ENCODE measurements at places on chromosomes 6 and 20.

- DNase-seq = no peak
Measured at GRCh38 chr20:59110607-59111006, 53.0 kb upstream of the ZNF831 start.

- no peak for DNase-seq
Measured at GRCh38 chr20:2759143-2759542, 41.3 kb downstream of the CPXM1 start.

DNA sequence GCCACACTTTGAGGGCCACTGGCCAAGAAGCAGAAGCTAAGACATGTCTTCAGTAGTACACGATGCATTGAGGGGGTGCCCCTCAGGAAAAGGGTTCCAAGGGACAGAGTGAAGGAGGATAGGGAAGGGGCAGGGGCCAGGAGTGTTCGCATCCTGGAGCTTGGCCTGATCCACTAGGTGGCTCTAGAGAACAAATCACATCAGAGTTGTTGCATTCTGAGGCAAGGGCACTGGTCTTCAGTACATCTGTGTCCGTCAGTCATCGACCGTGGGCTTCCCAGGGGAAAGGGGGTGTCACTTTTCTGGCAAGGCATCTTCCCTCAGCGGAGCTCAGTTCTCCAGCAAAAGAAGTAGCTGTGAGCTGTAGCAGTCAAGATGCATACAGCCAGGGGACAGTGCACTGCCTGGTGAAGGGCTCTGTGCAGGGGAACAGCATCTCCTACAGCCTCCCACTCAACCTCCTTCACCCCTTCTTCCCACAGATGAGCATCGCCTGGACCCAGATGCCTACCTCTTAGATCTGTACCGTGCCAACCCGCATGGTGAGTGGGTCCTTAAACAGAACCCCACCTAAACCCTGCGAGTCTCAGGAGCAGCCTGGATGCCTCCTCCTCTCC lies 47.8 kb downstream of the ARHGAP40 start:
- no peak for DNase-seq

- DNase-seq = no peak
Measured at GRCh38 chr6:20332441-20333006, 69.2 kb upstream of the E2F3 start.

DNA sequence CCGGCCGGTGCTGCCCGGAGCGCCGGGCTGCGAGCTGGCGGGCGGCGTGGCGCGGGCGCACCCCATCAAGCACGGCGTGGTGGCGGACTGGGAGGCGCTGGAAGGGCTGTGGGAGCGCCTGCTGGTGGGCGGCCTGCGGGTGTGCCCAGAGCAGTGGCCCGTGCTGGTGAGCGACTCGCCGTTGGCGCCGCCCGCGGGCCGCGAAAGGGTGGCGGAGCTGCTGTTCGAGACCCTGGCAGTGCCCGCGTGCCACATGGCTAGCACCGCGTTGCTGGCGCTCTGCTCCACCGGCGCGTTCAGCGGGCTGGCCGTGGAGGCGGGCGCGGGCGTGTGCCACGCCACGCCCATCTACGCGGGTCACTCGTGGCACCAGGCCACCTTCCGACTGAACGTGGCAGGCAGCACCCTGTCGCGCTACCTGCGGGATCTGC lies 517 bp downstream of the ACTL10 start:
- DNase-seq = no peak

DNA sequence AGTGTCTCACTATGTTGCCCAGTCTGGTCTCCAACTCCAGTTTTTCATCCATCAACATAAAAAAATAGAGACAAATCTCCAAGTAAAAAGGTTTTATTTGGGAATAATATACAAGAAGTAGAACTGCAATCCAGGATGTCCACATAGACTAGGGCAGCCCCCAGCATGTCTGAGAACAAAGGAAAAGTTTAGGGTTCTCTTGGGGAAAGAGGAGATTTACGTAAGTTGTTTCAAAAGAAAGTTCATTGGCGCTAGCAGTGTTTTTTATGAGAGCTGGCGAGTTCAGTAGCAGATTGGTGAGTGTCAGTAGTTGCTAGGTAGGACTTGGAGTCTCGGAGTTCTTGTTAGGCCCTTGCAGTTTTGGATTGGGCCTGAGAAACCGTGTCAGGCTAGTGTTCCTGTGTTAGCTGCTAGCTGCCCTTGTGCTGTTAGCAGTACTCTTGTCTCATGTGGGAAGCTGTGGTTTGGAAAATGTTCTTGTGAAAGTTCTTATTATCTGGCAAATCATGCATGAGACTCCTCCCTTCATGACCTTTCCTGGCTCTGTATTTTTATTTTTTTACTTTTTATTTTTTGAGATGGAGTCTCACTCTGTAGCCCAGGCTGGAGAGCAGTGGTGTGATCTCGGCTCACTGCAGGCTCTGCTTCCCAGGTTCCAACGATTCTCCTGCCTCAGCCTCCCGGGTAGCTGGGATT lies 24.7 kb downstream of the TTLL9 start:
- no peak for DNase-seq

DNA sequence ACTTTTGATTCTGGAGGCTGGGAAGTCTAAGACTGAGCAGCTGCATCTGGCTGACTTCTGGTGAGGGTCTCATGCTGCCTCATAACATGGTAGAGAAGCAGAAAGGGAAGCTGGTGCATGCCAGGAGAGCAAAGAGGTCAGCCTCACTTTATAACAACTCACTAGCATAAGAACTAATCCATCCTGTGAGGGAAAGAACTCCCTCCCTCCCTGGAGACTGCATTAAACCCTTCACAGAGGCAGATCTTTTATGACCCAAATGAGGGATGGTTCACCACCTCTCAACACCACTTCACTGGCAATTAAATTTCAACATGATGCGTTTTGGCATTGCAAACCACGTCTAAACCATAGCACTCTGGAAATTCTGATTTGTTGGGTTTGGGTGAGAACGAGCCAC lies 33.9 kb downstream of the STXBP5 start:
- no peak for DNase-seq

DNA sequence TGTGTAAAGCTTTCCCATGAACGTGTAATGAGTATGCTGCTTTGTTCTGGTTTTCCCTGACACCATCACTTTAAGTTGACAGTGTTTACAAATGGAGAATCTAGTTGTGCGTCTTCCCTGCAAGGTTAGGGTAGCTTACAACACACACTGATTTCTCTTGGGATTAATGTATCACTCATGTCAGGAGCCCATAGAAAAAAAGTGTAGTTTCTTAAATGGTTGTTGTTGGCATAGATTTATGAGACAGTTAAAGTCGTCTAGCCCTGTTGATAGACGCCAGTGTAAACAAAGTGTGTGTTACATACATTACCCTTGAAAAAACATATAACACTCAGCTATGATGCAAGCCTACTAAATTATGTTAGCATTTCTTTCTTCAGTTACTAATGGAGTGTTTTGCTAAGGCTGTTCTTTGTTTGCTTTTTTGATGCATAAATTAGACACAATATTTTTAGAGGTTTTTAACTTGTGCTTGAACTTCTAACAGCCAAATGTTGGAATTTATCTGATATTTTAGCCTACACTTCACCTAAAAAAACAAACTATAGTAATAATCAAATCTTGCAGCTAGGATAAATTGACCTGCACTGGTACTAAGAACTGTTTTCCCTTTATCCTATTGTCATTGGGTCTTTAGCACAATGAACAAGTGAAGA lies 88.6 kb downstream of the RNF217 start:
- no peak for DNase-seq

- DNase-seq = no peak
Measured at GRCh38 chr6:145723646-145724045, 11.7 kb downstream of the EPM2A start.

DNA sequence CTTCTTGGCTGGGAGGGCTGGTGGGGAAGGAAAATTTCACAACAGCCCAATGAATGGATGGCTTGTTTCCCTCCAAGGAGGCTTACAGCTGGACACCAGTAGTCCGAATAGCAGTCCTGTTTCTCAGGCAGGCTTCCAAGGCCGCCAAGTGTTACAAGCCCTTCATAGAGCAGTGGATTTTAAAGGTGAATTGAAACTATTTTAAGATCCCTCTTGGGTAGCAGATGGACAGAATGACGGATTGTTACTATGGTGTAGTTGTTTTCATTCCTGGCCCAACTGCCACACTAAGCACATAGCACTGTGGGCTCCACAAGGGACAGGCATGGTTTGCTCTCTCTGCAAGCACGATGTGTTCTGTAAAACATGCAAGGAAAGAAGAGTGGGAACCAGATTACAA lies 203.3 kb upstream of the TAB2 start:
- no peak for DNase-seq

GRCh38 chr20:50862546-50862945 lies 67.7 kb downstream of the BCAS4 start:
- DNase-seq = no peak

Data from activated CD4-positive, alpha-beta T cell treated with anti-CD3 and anti-CD28 coated beads, Interleukin-2, amount 50 U/mL, for 24 hours (primary cell).